ENCODE measurements at places on chromosomes 1 and 21.

DNA sequence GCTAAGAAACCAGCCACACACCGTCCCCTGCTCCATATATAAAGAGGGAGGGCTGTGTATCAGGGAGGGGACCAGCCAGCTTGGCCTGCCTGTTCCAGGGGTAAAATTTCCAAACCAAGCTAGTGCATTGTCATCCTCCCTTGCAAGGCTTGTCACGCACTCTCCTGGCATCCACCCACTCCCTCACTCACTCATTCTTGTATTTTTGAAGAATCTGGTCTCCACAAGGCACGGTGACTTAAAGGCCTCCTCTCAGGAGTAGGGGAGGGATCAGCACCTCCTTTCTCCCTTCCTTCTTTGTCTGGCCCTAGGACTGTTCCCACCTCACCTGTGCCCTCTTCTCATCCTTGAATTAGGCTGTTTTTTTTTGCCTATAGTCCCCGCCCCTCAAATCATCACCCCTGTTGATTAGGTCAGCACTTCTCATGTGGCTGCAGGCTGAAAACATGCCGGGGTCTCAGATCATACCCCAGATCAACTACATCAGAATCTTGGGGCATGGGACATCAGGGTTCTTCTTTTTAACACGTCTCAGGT lies 5.0 kb downstream of the ABCA4 start:
- DNase-seq = peak; percentile 58

DNA sequence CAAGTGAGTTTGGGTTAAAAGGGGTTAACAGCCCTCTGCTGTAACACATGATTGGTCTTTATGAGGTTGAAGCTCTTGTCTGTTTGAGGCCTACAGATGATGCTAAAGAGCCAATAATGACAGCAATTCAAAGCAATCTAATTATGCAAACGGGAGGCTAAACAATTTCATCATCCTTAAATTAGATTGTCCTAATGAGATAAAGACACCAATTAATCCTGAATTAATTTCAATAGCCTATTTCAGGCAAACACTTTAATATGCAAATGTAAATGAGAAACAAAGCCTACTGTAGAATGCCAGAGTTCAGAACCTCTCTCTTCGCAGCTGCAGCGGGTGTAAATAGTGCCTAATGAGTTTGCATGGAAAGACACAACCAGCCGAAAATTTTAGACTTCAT lies 504.7 kb upstream of the PBX1 start:
- no peak for DNase-seq

- peak; percentile 49 for DNase-seq
Measured at GRCh38 chr1:153261281-153262069, 2.0 kb downstream of the LORICRIN start.

- DNase-seq = no peak
Measured at GRCh38 chr1:7422081-7422480, 349.0 kb upstream of the VAMP3 start.

DNA sequence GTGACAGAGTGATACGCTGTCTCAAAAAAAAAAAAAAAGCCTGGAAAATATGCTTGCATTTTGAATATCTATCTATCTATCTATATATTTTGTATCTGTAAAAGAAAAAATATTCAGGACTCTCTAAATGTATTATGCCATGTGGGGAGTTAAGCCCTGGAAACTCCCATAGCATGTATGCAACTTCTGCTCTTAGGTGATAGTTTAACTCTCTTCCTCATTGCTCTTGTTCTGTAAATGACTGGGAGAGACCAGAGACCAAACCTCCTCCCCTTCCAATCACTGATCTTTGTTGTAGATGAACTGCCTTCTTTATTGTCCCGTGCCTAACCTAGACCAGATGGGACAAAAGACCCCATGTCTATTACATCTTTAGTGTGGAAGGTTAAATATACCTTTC lies 37.6 kb upstream of the CAMTA1 start:
- no peak for DNase-seq

DNA sequence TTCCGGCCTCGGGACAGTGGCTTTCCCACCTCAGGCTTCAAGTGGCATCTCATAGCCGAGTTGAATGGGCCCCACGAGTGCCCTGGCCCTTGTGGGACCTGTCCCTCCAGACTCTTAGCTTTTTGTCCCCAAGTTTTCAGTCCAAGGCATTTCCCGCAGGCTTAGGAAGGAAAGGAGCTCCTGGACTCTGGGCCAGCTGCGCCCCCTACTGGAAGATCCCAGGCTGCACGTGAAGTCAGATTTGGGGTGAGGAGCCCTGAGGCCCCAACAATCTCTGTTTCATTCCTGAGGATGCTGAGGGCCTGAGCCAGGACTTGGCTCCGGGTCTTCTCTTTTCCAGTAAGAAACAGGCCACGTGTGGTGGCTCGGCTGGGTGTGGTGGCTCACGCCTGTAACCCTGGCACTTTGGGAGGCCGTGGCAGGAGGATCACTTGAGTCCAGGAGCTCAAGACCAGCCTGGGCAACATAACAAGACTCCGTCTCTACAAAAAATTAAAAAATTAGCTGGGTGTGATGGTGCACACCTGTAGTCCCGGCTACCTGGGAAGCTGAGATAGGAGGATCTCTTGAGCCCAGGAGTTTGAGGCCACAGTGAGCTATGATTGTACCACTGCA lies 67.4 kb downstream of the ARHGEF10L start:
- peak; percentile 89 for DNase-seq

GRCh38 chr1:157915859-157916258 lies 74.3 kb upstream of the CD5L start:
- no peak for DNase-seq

DNA sequence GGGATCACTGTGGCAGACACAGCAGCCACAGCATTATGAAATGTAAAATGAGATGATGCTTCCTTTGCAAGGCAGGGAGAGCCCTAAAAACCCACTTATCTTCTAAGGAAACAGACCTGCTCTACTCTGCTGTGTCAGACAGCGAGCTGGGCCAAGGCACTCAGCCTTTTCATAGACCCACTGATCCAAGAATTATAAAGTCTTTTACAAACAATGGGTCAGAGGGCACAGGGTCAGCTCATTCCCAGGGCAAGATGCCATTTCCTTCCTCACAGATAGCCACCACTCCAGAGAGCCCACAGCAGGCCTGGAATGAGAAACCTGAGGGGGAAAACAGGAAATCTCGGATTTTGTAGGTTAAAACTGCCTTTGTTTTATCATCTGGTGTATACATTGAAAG lies 42.9 kb downstream of the CASQ2 start:
- DNase-seq = no peak

- DNase-seq = no peak
Measured at GRCh38 chr21:40120940-40121575, 253.8 kb downstream of the PCP4 start.

GRCh38 chr1:217456261-217456660 lies 174.6 kb downstream of the GPATCH2 start:
- DNase-seq = no peak

DNA sequence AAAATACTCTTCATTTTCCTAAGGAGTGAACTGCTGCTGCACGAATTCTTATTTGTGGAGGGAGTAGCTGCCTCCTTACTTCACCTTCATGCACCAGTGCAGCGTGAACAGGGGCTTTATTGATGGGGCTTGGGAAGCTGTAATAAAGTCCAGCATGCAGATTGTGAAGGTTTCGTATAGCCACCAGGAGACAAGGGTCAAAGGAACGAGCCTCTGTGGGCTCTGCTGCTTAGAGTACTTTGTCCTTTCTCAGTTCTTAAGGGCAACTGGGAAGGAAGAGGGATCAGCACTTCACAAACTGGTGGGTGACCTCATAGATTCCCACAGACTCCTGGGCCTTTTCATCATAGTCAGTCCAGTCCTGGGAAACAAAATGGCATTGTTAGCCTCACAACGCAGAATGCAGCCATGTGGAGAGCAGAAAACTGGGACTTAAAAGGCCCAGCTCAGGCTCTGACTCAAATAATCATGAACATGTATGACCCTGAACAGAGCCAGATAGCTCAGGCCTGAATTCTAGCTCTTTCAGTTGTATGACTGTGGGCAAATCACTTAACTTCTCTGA lies 6.0 kb downstream of the CZIB start:
- no peak for DNase-seq

DNA sequence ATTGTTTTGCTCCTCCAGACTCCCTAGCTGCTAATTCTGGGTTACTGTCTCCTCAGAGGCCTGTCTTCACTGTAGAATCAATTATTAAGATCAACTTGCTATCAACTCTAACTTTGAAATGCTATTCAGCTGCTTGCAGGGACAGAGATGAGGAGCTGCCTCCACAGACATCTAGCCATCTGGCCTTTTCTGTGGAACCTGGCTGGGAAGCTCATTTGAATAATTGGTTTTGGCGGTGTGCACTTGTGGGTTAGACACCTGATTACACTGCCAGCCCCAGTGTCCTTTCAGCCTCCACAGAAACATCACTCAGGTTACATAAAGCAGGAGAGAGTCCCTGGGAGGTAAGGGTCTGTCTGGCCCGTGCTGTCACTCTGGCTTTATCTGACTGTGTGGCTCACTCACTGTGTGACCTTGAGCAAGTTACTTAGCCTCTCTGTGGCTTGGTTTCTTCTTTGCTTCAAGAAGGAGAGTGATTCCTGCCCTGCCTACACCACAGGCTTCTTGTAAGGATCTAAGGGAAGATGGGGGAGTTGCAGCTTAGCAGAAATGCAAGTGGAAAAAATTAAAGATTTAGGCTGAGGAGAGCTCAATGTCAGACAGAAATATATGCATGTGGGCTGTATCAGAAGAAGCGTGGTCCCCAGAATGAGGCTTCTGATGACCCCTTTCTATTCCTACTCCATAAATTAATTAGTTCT lies 131.6 kb downstream of the BEND5 start:
- no peak for DNase-seq

GRCh38 chr1:36948606-36949005 lies 85.7 kb downstream of the GRIK3 start:
- no peak for DNase-seq

DNA sequence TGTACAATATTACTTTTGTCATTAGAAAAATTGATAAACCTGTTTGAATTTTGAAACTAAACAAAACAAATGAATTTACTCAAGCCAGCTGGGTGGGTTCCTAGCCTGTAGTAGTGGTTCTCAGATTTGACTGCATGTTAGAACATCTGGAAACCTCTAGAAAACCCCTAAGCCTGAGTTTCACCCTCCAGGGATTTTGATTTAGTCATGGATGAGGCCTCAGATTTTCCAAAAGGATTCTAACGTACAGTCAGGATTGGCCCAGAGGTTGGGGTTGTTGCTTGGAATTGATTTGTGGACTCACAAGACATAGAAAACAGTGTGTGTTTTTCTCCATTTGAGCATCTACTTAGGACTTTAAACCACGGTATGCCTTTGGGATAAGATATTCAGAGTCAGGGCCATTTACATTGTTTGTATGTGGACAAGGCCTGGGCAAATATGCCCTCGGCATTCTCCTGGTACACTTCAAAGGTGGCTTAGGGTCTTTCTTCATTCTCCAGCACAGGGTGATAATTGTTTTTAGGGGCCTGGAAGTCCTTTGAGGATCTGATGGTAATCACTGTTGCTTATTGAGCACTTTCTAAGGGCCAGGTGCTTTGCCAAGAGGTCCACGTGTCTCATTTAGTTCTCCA lies 42.6 kb downstream of the ATP5PO start:
- no peak for DNase-seq

DNA sequence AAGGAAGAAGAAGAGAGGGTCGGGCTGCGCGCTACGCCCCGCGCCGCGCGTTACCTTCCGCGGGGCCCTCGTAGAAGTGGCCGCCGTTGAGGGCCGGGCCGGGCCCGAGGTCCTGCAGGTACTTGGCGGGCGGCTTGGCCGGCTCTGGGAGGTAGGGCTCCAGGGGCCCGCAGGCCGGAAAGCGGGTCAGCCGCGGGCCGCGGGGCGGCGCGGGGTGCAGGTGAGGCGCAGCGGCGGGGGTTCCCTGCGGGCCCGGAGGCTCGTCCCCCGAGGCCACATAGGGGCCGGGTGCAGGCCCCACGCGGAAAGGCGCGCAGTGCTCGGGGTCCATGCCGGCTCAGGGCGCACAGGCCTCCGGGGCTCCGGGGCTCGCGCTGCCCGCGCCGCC lies 196 bp downstream of the ALX3 start:
- no peak for DNase-seq

- DNase-seq = no peak
Measured at GRCh38 chr1:220239966-220240365, 32.3 kb downstream of the RAB3GAP2 start.

DNA sequence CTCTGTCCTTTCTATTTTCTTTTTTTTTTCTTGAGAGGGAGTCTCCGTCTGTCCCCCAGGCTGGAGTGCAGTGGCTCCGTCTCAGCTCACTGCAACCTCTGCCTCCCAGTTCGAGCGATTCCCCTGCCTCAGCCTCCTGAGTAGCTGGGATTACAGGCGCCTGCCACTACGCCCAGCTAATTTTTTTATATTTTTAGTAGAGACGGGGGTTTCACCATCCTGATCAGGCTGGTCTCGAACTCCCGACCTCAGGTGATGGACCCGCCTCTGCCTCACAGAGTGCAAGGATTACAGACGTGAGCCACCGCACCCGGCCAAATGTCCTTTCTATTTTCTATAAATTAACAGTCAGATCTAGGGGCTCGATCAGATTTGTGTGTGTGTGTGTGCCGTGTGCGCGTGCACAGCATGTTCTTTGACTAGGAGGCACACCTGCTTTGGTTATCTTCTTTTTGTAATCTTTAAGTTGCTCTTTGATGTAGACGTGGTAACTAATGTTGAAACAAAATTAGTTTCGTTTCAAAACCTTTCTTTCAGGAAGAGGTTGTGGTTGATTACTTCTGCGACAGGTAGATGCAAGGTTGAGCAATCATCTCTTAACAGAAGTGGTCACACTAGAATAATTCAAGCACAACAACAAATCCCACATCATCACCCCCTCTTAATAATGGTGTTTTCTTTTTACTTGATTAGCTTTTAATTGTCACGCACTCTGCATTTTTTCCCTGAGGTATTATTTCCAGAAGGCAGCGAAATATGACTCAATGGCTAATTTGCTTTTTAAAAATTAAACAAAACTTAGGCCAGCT lies 779 bp upstream of the DEGS1 start:
- DNase-seq = no peak

All from GM03348 (cell line).